NCI-H446 (cell line): ENCODE measurements at places on chromosomes 2 and 18.

GRCh38 chr2:174591740-174592139 lies 5.9 kb downstream of the WIPF1 start:
- DNase-seq: no peak

GRCh38 chr2:112275311-112275886 lies at the start of gene ZC3H6:
Gene ZC3H6, plus strand, starts transcription at chr2:112275597. Its CDS starts 398 bp downstream, at chr2:112275995.
- peak; percentile 99 for DNase-seq

GRCh38 chr18:10201226-10201625 lies 253.2 kb upstream of the APCDD1 start:
- no peak for DNase-seq

GRCh38 chr2:178455947-178456346 lies 4.8 kb downstream of the PJVK start:
- DNase-seq: no peak

DNA sequence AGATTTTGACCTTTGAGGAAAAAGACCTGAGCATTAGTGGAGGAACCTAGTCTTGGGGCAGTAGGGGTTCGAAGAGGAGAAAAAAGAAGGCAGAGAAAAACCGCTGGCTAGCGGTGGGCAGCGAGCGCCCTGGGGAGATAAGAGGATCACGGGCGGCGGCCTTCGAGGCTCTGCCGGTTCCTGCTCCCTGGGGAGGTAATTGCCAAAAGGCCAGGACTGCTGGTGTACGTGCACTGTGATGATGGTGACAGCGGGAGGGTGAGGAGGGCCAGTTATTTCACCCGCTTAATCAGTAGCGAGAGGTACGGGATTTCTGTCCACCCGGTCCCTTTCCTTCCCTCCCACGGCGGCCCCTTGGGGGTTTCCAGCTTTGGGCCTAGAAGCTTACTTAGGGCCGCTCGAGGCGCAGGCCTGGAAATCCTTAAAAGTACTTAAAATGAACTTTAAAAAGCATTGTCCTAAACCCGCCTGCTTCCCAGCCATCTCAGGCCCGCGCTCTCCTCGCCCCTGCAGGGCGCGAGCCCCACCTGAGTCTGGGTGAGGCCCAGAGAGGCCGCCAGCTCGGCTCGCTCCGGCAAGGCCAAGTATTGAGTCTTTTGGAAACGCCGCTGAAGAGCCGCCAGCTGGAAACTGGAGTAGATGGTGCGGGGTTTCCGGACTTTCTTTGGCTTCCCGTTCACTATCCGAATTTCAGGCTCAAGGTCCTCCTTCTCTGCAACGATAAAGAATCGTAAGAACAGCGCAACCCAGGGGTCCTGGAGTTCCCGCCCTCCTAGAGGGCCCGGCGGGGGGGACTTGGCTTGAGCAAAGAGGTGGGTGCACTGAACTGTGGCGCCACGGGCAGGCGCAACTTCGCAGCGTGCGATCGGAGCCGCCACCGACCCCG lies 1.5 kb downstream of the DLX2 start:
- DNase-seq: no peak

DNA sequence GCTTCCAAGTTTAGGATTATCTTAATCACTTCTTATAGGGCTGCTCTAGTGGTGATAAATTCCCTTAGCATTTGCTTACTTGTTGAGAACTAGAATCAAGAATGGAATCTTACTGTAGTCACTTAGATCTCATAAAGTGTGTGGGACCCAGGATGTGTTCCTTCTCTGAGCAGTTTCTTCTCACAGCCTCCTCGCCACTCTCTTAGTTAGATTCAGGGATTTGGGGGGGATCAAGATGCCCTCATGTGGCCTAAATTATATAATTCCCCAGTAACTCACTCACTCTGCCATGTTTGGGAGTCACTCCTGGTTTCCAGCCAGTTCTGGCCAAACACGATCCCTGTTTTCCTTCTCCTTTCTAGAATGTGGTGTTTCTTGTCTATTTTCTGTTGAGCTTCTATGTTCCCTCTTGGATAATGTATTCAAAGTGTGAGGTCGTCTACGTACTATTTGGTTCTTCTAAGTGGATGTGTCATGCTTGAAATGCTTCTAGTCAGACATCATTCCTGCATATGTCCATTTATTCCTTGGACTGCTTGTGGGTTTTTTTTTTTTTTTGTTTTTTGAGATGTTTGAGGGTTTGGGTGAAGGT lies 414.9 kb upstream of the SYT4 start:
- no peak for DNase-seq

- DNase-seq: no peak
These were observed 258.8 kb downstream of the ZNF521 start for GRCh38 chr18:25093141-25093540.

GRCh38 chr2:203707530-203707929 lies 1.1 kb downstream of the CD28 start:
- DNase-seq: no peak

GRCh38 chr2:31535768-31536167 lies 45.0 kb downstream of the SRD5A2 start:
- no peak for DNase-seq

GRCh38 chr18:69408522-69408921 lies 7.8 kb downstream of the DOK6 start:
- no peak for DNase-seq

DNA sequence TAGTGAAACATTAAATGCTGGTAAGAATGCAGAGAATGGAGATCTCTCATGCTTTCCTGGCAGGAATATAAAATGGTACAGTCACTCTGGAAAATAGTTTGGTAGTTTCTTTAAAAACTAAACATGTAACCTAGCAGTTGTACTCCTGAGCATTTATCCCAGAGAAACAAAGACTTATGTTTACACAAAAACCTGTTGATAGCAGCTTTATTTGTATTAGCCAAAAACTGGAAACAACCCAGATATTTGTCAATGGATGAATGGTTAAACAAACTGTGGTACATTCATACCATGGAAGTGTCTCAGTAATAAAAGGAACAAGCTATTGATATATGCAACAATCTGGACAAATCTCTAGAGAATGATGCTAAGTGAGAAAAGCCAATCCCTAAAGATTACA lies 81.7 kb upstream of the CTAGE1 start:
- DNase-seq: no peak

DNA sequence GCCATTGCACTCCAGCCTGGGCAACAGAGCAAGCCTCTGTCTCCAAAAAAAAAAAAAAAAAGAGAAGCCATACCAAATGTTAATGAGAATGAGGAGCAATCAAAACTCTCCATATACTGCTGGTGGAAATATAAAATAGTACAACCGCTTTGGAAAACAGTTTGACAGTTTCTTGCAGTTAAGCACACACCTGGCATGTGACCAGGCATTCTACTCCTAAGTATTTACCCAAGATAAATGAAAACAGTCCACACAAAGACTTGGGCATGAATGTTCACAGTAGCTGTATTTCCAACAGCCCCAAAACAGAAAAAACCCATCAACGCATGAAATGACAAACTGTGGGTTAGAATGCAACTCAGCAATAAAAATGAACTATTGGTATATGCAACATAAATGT lies 76.0 kb upstream of the ST8SIA5 start:
- no peak for DNase-seq

DNA sequence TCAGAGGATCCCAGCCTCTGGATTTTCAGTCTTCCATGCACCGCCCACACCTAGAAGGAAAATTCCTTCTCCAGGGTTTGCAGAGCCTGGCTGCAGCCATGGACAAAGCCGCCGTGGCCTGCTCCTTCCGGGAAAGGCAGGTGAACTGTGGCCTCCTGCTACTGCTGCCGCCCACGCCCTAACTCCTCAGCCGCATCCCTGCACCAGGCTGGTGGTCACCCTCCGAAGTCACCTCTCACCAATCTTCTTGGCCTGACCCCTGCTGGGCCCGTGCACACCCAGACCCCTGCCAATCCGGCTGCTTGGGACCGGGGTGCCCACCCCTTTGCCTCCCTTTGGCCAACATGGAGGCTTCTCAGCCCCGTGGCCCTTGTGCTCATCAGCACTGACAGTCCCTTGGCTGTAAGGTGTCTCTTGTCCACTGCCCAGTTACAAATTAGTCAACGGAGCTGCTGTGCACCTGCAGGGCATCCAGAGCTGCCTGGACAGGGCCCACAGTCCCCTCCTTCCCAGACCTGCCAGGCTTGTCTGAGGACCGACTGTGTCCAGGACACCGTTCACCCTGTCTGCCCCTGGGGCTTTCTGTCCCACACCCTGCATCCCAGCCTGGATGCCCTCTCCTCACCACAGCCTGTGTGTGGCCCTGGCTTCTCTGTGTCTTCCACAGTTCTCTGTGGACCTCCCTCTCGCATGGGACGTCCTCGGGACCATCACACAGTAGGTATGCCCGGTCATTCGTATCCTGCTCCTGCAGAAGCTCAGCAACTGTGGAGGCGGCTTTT lies 130.1 kb upstream of the TPO start:
- DNase-seq: no peak

DNA sequence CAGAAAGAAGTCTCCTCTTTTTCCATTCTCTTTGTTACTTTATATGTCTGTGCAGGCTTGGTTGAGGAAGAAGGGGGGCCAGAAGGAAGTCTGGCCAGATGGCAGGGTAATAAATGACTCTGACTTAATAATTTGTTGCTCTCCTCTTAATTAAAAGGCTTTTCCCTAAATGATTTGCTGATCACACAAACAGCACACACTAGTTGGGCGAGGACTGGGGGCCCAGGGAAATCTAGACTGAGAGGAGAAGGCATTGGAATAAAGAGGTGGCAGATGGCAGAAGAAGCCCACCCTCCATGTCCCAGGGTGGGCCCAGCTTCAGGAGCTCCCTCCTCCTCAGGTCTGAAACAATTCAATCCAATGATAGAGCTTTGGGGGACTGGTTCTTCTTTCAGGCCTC lies 12.7 kb upstream of the SMARCAL1 start:
- DNase-seq: no peak

- no peak for DNase-seq
These were observed 75.7 kb downstream of the CHST9 start for GRCh38 chr18:27109451-27109850.

GRCh38 chr2:146209842-146210275 lies 1635.0 kb upstream of the ACVR2A start:
- no peak for DNase-seq

DNA sequence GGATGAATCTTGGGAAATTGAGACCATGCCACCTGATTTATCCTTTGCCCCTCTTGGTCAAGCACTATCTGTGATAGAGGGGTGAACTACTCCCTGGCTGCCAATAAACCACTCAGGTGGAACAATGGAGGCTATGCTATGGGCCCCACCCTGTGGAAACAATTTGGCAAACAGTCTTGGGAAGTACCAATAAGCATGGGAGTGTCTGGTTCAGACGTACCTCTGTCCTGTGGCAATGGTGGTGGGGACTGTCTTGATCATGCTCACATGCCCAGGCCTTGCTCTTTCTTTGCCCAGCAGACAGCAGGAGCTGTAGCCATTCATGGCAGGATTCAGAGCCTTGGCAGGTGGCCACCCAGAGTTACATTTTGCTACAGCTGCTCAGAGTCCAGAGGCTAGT lies 658.7 kb downstream of the KCNJ3 start:
- peak; percentile 42 for DNase-seq

DNA sequence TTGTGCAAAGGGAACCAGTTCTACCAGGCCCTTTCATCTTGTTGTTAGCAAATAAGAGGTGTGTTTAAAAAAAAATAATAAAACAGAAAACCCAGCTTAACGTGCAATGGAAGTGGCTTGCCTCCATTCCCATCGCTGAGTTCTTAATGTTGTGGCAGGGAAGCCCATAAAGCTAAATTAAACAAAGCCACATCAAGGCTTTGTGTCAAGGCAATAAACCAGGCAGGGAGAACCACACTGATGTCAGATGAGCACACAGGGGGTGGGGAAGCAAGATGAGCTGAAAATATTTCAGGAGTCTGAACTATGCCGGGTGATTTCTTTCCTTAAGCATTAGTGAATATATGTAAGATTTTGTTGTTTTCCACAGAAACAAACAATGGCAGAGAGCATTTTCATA lies 73.5 kb downstream of the PHLPP1 start:
- DNase-seq: no peak

DNA sequence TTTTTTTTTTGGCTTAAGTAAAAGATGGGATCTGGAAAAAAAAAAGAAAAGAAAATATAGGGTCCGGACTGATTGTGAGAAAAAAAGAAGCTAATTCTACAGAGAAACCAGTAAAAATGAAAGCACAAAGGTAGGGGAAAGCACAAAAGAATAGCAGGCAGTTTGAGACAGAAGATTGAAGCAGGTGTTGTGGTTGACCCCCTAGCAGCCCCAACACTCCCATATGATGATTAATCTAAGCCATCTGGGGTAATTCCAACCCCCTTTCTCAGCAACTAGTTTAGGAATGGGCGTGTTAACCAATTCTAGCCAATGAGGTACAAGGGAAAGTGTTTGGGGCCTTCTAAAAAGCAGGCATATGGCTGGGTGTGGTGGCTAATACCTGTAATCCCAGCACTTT lies 77.0 kb downstream of the MBD2 start:
- no peak for DNase-seq

- peak; percentile 18 for DNase-seq
These were observed 114.8 kb downstream of the RDH14 start for GRCh38 chr2:18445433-18446320.

GRCh38 chr18:74328206-74328605 lies 12.6 kb downstream of the C18orf63 start:
- no peak for DNase-seq

DNA sequence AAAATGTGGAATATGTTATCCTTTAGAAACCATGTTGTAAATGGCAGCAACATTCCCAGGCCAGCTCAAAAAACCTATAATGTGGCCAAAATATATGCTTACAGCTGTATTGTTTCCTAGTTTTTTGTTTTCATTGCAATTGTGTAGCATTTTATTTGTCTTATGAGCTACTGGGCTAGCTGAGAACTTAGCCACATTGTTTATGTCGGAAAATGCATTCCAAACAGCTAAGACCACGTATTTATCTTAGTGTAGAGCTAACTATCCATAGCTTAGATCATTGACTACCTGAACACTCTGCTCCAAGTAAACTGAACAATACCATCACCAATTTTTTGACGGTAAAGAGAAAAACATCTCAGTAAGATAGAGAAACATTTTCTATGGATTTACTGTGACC lies 38.4 kb downstream of the METAP1D start:
- no peak for DNase-seq

GRCh38 chr2:69437751-69438154 lies 518 bp upstream of the NFU1 start:
- DNase-seq: peak; percentile 9

DNA sequence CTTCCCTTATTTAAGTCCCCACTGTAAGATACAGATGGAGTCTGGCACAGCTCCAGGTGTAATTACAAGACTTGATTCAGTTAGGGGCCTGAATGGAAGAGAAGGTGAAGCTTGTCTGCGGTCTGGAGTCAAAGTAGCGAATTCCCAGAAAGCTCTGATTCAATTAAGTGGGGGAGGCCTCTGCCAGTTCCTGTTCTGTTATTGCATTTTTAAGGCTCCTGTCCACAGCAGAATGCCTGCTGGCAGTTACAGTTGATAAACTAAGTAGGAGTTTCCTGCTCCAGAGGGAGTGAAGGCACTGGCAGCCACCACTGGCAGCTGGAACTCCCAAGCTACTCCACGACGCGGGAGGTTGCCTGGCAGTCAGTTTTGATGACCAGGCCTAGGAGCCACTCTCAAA lies 181.1 kb downstream of the SOCS6 start:
- no peak for DNase-seq
